ENCODE measurements at places on chromosomes 3 and 15.

- peak; percentile 45 for DNase-seq
Measured at GRCh38 chr3:49803465-49804140, 542 bp downstream of the INKA1 start.

DNA sequence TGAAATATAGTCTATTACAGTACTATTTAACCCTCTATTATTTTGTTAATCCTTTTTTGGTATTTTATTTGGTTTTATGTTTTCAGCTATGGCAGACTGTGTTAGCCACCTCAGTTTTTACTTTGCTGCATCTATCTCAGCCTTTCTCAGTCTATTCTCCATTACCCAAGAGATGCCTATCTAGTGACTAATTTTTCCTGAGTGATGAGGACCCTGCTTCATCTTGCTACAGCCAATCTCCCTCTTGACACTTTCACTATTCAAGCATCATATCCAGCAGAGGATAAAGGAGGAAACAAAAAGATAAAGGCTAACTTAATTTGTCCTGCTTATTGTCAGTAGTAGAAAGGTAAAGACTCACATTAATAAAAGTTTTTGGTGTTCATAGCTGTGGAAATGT, 141.8 kb upstream of the NECTIN3 start:
- DNase-seq = no peak

DNA sequence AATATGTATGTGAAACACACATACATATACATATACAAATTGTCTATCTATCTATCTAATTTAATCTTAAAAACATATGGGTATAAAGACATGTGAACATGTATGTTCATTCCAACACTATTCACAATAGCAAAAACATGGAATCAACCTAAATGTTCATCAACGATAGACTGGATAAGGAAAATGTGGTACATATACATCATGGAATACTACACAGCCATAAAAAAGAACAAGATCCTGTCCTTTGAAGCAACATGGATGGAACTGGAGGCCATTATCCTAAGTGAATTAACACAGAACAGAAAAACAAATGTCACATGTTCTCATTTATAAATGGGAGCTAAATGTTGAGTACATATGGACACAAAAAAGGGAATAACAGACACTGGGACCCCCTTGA, 5.8 kb downstream of the CCR9 start:
- DNase-seq = no peak

DNA sequence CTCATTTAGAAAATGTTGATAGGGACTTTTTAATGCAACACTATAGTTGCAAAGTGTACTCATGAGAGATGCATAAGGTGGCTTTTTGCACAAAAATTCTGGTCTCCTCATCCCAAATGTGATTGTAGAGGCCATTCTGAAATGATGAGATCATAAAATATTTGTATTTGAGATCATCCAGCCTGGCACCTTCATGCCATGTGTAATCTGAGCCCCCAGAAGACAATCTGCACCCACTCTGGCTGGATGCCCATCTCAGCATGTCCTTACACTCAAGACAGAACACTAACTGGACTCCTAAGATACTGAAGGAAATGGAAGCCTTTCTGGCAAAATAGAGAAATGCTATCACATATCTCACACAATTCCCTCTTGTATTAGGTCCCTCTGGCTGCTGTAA, 49.2 kb downstream of the SLC7A14 start:
- DNase-seq = no peak

DNA sequence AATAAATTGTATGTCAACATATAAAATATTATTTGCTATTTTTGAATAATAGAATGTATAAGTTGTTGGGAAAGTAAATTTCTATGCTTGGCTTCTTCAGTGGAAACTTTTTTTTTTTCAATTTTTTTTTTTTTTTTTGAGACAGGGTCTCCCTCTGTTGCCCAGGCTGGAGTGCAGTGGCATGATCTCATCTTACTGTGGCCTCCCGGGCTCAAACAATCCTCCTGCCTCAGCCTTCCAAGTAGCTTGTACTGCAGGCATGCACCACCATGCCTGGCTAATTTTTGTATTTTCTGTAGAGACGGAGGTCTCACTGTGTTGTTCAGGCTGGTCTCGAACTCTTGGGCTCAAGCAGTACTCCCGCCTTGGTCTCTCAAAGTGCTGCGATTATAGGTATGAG, 16.8 kb downstream of the MBNL1 start:
- DNase-seq = no peak

GRCh38 chr3:31345581-31345980, 187.1 kb upstream of the STT3B start:
- no peak for DNase-seq

DNA sequence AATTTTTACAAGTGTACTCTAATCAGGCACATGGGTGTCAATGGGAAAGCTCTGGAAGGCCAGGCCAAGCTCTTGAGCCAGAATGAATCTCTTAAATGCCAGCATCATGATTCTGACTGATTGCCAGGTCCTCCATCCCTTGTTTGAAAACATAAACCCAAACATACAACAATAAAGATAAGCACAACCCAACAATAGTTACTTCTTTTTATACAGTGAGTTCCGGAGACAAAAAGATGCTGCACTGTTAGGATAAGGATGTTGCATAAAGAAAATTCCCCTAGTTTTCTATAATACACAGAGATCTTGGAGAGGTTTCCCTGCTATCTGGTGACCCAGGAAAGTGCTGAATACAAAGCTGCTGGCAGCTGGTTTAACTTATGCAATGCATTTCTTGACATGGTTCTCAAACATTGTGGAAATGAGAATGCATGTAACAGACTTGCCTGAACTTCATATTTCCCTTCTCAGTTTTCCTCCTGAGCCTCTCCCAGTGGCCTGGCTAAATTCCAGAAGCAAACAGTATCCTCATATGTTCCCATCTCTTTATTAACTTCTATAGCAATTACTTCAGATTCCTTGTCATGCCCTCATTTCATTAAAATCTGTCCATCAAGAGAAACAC, 180.1 kb upstream of the PRICKLE2 start:
- no peak for DNase-seq

DNA sequence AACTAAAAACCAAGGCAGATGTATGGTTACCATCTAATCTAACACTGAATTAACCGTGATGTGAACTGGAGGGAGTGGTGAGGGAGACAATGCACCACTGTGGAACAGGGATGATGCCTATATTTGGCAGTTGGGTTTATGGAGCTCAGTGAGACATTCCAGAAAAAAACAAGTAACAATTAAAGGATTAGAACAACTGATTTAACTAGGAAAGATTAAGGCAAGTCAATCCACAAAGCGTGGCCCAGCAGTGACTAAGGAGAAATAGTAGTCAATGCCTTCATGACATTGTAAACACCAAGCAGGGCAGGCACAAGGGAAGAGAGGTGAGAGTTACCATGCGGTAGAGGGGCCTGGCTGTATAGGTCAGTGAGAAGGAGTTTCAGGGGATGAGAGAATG, 38.1 kb downstream of the CHAC1 start:
- no peak for DNase-seq

DNA sequence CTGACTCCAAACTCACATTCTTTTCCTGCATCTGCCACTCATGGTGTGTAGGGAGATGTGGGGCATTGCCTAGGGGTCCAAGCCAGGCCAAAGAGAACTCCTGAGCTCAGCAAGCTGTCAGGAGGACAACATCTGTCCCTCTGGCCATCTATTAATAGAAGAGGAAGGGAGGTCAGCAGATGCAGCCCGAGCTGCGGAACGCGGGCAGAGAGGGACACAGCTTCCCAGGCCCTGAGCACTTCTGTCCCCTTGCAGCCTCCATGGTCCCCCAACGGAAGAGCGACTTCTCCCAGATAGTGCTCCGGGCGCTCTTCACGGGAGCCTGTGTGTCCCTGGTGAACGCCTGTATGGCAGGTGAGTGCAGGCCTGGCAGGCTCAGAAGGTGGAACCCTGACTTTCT, 37.3 kb upstream of the PDE8A start:
- no peak for DNase-seq

GRCh38 chr3:6250167-6250566, 610.7 kb upstream of the GRM7 start:
- DNase-seq = no peak

DNA sequence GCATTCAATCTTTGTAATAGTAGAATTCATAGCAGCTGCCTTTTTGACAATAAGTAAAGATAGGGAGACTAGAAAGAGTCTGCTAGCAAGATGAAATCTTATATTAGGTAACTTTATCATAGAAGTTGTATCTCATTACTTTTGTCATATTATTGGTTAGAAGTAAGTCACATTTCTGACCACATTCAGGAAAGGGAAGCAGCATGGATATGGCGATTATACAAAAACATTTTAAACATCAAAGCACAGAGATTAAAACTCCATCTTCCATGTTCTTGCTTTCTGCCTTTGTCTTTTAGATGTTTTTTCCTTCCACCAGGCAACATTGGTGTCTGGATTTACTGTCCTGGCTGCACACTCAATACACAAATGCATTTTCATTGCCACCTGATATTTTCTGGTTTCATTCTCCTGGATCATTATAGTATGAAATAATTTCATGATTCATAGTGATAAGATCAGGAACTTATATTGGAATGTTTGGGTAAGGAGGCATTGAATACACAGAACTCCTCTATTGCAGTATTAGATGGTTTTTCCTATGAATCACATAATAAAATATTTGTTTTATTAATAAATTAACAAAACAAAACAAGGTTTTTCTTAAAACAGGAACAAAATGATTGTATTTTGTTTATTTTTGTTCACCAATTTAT, 1460.3 kb upstream of the CADM2 start:
- no peak for DNase-seq

- DNase-seq = no peak
Measured at GRCh38 chr15:89858661-89859458, 34.9 kb downstream of the AP3S2 start.

GRCh38 chr3:61681636-61682035, 120.3 kb downstream of the PTPRG start:
- no peak for DNase-seq

- no peak for DNase-seq
Measured at GRCh38 chr15:78411061-78411460, 27.0 kb upstream of the IREB2 start.

GRCh38 chr3:183180110-183180783, 17.7 kb upstream of the LAMP3 start:
- no peak for DNase-seq

DNA sequence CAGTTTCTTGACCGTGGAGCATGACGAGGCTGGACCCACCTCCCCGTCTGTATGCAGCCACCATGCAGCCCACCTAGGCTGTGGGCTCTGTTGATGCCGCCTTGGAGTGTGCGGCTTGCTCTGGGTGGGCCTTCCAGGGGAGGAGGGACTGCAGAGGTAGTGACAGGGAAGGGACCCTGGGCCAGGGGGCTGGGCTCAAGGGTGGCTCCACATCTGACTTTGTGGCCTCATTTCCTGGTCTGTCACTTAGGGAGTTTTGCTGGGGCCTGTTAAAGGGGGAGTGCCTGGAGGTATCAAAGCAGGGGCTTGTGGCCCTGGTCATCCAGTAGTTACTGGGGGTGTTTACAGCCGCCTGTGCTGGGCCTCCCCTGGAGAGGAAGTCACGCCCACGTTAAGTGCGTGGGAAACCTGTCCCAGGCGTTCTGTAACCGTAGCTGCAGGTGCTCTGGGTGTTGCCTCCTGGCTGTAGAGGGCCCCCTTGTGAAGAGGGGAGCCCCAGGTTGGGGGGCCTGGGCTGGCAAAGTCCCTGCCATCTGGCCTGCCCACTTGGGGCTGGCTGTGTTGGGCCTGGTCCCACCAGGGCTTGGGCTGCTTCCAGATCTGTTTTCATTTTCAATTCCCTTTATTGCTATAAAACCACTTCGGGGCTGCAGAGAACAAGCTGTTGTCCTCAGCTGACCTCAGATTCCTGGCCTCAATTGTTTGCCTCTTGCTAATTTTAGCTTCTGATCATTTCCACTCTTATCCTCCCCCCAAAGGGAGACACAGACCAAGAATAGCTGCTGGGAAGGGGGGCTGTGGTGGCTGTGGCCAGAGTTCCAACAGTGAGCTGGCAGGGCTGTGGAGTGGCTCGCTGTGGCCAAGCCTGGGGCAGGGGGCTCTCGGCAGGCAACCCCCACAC, 26.5 kb downstream of the KLF13 start:
- no peak for DNase-seq

- no peak for DNase-seq
Measured at GRCh38 chr3:56822501-56822900, 20.8 kb upstream of the ARHGEF3 start.

DNA sequence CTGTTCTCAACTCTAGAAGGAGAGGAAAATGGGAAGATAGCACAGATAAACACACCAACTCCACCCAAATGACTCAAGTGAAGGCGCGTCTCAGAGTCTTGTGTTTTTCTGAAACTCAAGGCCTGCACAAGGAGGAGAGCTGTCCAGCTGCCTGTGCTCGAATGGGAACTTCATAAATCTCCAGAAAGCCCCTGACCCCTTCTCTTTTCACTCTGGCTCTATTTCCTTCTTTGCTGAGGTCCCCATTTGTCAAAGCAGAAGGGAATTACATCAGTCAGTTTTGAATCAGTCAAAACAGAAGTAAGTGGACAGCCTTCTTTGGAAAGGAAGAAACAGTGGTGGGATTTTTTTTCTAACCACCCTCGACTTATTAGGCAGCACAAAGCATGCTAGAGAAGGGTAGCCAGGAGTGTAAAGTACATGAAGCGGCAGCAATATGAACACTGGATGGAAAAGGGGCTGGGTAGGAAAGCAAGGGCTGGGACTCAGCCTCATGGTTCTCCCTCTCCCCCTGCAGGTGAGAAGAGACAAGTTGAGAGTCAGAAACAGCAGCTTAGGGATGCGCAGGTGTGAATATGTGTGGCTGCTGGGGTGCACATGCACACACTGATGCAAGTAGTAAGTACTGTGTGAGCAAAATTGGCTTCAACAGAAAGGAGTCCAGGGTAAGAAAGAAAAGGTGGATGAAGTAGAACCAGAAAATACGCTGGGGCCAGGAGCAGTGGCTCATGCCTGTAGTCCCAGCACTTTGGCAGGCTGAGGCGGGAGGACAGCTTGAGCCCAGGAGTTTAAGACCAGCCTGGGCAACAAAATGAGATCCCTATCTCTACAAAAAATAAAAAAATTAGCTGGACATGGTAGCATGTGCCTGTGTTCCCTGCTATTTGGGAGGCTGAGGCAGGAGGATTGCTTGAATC, 36.6 kb upstream of the MAGEF1 start:
- no peak for DNase-seq

DNA sequence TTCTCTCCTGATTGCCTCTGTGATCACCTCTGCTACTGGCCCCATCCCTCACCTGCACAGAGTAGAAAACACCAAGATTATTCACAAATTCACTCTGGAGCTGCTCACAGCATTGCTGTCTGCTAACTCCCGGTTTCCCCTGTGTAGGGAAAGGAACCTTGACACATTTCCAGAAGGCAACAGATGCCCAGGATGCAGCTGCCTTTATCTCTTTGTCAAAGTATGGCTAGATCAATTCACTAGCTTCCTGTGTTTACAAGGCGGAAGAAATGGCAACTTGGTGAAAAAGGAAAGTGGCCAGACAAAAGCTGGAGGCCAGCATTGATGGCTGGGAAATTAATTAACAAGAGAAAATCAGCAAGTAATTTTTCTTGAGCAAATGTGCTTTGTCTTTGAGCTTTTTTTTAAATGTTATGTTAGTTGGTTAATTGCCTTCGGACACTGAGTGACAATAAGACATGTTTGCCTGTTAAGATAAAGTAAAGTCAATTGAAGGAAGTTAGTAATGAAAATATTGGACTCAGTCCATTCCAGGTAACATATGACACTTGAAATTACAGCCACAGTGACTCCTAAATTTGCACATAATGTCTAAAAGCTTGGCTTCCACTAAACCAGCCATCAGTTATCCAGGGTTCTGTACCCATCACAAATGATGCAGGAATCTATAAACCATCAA, 394.6 kb upstream of the IL12A start:
- DNase-seq = no peak
